ENCODE measurements at places on chromosomes 13 and 19.

- no peak for DNase-seq
These were observed 661 bp upstream of the BABAM1 start for GRCh38 chr19:17266589-17266974.

DNA sequence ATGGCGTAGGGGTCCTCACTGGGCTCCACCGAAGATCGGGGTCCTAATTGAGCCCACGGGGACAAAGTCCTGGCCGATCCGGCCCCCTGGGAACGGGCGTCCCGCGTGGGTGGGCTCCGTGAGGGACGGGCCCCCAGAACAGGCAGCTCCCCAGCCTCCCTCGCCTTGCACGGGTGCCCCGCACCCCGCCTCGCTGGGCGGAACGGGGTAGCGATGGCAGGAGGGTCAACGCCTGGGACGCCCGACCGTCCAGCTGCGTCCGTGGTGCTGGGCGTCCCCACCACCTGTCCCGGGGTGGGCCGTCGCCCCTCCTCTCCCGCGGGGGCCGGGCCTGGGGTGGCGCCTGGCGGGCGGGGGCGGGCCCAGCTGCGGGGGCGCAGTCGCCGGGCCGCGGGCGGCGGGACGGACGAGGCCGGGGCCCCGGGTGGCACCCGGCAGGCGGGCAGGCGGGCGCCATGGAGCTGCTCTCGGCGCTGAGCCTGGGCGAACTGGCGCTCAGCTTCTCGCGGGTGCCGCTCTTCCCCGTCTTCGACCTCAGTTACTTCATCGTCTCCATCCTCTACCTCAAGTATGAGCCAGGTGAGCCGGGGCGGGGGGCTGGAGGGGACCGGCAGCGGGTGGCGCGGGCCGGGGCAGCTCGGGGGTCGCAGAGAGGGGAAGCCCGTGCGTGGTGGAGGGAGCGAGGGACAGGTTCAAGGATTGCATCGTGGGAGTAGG, at the start of gene TMEM38A:
Gene TMEM38A (plus strand): TSS at position 377 of the 717 bp plus-strand sequence. CDS start 79 bp downstream, at position 456.
- DNase-seq = peak; percentile 69

DNA sequence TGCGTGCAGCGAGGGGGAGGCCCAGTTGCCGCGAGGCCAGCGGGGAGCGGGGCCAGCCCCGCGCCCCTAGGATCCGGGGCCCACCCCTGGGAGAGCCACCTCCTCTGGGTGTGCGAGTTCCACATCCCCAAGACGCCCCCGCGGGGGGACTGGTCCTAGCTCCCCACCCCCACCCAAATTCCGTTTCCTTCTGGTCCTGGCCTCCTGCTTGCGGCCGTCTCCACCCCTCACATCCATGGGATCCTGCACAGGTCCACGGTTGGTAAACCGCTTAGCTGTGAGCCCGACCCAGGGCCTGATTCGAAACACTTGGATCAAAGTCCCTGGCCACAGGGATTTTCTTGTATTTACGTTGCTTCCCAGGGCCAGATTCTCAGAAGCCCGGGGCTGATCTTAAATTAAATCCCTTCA, 324 bp upstream of the FBXO17 start:
- no peak for DNase-seq

GRCh38 chr13:111429064-111429558, 108.7 kb downstream of the TEX29 start:
- DNase-seq = no peak

GRCh38 chr19:7417671-7418324, 69.1 kb downstream of the ARHGEF18 start:
- DNase-seq = no peak

DNA sequence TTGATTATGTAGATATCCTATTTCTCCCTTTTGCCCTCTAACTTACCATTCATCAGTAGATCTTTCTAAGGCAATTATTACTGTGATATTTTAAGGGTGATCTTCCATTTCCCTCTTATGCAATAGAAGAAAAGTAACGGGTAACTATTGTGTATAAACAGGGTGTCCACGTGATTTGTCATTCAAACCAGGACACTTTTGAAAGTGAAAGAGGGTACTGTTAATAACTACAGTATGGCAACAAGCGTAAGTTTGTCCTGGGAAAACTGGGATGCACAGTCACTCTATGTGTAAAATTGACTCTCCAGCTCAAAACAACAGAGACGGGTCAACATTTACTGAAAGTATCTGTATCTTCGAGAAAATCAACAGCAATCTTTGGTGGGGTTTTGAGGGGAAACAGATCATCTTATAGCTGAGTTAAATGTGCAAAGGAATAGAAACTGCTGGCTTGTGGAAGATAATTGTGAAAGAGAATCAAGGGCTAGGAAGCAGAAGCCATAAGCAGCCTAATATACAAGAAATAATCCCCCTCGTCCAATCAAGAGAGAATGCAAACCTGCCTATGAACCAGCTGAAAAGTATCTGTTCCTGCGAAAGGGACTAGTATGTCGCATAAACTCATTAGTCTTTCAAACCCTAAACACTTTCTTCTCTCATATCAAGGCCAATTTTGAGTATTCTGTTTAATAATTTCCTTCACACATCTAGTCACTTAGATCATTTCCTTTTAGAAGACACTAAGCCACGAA, 126.7 kb downstream of the FOXO1 start:
- no peak for DNase-seq

GRCh38 chr19:38642176-38642575, 5.3 kb upstream of the ACTN4 start:
- DNase-seq = no peak

DNA sequence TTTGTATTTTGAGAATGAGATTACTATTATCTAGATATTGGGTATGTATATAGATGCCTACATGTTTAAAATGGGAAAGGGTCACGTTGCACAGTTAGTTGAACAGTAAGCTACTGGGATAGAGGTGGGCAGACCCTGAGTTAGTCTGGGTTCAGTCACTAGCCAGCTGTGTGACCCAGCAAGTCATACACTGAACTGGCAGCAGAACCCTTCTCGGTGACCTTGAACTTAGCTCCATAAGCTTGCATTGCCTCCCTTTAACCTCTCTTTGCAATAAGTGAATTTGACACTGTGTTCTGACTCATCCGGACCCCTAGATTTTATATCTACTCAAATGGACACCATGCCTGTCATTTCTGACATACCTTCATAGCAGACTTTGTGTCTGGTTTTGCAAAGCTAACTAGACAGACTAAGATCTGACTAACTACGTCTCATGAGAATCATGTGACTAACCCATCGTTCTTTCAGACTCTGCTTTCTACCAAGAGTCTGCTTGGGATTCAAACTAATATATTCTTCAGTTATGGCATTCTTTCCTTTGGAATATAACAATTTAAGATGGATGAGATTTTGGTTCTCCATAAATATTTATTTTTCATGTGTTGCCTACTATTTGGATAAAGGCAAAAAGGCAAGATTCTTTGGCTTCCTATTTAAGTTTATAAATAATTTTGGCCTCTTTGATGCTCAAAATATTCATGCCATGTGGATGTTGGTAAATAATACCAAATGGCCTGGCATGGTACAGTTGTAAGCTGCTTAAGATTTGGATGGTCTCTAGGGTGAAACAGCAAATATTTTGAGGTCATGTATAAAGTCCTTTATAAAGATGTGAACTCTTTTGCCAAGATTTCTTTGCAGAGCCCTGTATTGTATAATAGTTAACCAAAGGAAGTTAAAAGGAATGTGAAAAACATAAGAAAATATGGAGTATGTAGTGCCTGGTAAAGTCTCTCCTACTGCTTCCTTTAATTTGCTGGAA, 159.3 kb downstream of the ITGBL1 start:
- DNase-seq = no peak

- DNase-seq = no peak
These were observed 13.5 kb downstream of the ARRDC5 start for GRCh38 chr19:4889034-4889815.

GRCh38 chr13:27138457-27139093, 33.0 kb downstream of the USP12 start:
- DNase-seq = no peak

DNA sequence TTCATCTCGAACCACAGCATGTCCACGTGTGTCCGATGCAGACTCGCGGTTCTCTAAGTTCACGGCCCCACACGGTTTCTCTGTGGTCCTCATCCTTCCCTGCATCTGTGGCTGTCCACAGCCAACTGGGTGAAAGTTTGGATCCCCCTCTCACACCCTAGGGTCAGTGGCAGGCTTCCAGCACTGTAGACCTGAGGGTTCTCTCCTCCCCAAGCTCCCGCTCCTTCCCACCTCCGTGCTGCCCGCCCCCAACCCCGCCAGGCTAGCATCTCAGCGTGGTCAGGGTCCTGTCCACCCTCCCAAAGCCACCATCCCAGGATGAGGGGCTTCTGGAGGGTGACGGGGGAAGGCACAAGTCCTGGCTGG, 3.0 kb downstream of the ANGPTL4 start:
- no peak for DNase-seq

GRCh38 chr13:30966101-30966500, 33.6 kb downstream of the TEX26 start:
- DNase-seq = no peak

GRCh38 chr13:42638886-42639285, 64.9 kb downstream of the TNFSF11 start:
- DNase-seq = no peak

- peak; percentile 88 for DNase-seq
These were observed at the start of gene ZNF45 for GRCh38 chr19:43934985-43935708. Gene ZNF45, minus strand, starts transcription at chr19:43935282. Its CDS starts 13,097 bp downstream, at chr19:43922185.

DNA sequence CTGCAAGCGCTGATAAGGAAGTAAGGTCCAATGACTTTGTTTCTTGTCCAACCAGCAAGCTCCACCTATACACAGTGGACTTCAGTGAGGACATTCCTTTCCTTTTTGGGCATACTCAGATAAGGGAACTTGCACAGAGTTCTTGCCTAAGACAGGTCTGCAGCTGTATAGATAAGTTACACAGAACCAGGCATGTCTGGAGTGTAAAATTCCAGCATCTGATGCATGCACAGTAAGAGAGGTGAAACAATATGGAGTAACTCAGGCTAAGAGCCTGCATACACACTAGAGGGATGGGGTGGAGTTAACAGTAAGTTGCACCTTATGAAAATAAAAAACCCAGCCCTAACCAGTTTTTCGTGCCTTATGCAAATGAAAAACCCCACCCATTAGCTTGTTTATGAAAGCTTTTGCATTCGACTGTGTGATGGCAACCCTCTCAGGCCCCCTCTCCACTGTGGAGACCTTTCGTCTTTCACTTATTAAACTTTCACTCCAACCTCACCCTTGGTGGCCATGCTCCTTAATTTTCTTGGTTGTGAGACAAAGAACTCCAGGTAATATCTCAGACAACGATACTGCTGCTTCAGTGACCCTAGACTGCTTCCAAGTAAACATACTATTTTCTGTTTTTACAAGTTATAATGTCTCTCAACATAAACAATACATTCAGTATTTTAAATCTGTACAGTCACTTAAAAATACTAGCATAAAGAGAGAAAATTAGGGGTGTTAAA, 2859.0 kb upstream of the PCDH20 start:
- no peak for DNase-seq

- DNase-seq = no peak
These were observed 278.6 kb upstream of the TSHZ3 start for GRCh38 chr19:31627620-31628365.

GRCh38 chr13:32907211-32907610, 109.0 kb upstream of the KL start:
- no peak for DNase-seq

DNA sequence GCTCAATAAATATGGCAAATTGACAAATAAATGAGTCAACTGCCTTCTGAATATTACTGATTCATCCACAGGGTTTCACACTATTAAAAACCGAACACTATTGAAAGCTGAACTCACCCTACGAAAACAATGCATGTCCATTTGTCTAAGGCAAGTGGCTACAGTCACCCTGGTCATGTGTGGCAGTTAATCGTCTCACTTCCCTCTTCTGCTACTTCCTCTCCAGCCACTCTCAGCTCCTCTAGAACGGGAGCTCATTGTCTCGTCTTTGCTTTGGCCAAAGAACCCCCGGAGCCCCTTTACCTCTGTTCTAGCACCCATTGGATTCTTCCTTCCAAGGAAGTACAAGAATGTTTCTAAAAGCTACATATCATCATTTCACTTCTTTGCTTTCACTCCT, 74.4 kb upstream of the ZNF599 start:
- no peak for DNase-seq

DNA sequence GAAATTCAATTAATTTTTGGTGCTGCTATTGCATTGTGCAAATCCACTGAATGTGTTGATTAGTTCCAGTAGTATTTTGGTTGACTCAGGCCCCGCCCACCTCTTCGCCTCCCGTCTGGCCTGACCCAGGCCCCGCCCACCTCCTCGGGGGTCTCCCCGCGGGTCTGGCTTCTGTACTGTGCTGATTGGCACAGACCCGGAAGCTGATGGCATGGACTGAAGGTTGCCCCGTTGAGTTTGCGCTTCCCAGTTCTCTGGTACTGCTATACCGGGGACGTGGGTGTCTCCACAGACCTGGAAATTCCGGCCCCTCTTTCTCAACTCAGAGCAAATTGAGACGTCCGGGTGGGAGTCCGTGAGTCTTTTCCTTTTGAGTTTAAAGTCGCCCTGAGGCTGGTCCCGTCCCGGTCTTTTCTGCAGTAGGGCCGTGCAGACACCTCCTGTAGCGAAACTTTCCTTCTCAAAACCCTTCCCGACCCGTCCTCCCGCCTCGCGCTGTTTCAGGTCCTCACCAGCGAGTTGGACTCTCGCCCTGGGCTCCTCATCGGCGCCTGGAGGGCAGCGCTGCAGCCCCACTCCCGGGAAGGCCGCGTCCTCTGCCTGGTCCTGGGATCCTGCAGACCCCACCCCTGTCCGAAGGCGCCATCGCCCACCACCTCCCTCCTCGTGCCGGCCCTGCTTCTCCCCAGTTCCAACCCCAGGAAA, 14.8 kb downstream of the ZNF701 start:
- no peak for DNase-seq

GRCh38 chr19:38638461-38638860, 9.0 kb upstream of the ACTN4 start:
- DNase-seq = no peak

- no peak for DNase-seq
These were observed 113.7 kb downstream of the RFC3 start for GRCh38 chr13:33931397-33932311.

DNA sequence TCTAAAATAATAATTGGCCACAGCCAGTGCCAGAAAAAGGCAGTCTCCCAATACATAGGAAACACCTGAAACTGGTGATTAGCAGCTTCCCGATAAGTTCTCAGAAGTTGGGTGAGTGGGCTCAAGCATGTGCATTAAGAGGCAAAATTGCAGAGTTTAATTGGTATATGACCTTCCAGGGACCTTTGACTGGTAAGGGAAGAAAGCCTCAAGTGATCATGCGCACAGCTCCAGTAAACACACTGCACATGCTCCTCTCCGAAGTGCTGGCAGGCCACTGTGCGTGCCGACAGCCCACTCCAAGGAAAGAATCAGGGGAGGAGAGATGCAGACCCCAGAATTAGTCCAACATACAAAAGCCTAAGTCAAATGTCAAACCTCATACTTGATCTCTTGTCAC, 18.9 kb upstream of the CEACAM8 start:
- no peak for DNase-seq

DNA sequence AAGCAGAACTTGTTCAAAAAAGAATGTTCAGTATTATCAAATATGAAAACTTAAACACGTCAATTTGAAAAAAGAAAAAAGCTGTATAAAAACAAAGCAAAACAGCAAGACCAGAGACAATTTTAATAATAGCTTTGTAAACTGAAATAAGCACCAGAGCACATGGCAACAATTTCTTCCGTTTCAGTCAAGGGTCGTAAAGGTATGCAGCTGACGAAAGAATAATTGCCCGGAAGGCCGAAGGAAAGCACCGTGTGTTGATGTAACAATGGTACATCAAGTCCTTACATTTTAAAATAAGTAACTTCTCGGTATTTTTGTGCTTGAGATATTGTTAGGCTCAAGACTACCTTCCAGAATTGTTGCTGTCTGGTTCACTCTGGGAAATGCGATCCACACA, 1.7 kb downstream of the PROSER1 start:
- DNase-seq = no peak

Data from H1 (cell line).